KG1 (cell line): ENCODE measurements at places on chromosomes 7 and 10.

GRCh38 chr7:142685877-142686508 is 63.3 kb upstream of the PRSS1 start:
- no peak for DNase-seq

GRCh38 chr7:126702242-126703016 is 550.3 kb downstream of the GRM8 start:
- no peak for DNase-seq

DNA sequence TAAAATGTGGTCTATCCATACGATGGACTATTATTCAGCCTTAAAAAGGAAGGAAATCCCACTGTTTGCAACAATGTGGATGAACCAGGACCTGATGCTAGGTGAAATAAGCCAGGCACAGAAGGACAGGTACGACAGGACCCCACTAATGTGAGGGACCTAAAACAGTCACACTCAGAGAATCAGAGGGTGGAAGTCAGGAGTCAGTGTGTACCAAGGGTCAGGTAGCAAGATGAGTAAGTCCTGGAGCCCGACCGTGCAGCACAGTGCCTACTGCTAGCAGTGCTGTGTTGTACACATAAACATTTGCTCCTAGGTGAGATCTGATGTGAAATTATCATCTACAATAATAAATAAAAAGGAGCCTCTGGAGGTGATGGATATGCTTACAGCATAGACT is 322.3 kb downstream of the GLRX3 start:
- DNase-seq, result no peak

DNA sequence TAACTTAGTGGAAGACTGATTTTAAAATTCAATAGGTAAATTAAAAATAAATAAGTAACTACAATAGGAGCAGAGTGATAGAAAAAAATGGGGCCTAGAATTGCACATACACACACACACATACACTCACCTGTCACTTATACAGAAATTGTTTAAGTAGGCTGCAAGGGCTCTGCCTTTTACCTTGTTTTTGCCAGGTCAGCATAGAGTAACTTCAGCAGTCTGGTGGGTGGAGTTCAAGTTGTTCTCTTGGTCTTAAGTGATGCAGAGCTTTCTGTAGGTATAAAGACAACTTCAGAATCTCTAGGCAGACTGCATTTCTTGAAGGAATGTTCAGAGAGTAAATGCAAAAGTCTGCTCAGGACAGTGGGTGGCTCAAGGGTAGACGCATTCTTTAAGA is 457.0 kb downstream of the INHBA start:
- DNase-seq, result no peak

DNA sequence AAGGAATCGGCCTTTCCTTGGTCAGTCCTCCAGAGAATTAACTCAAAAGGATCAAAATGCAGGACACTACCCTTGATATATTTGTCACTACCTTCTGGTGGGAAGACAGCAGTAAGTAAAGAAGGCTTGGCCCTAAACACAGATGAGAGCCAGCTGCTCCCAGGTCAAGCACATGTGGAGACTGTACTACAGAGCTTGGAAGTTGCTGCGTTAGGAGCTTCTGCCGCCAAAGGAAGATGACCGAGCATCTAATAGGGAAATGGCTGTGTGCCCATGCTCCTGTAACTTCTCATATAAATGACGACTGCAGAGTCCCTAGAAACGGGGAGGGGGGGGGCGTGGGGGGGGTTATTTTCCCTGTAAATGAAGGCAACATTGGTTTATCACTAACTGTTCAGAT is 59.0 kb downstream of the PODXL start:
- no peak for DNase-seq

DNA sequence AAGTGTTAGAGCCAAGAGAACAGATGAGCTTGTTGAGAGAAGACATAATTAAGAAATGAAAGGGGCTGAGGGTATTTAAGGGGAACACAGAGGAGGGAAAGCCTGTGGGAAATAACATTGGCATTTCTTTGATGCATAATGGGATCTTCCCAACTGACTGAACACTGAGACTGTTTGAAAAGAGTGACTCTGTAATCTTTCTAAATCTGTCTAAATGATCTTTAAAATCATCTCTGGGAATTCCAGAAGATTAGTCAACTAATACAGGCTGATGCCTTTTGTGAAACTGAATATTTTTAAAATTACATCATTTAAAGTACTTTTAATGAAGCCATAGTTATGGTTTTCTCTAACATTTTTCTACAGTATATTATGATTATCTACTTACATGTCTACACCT is 17.4 kb upstream of the SLC35G1 start:
- DNase-seq, result no peak

- no peak for DNase-seq
Observed at GRCh38 chr10:123096452-123096851, 39.3 kb upstream of the HMX3 start.

GRCh38 chr7:155916926-155917655 is 104.8 kb upstream of the SHH start:
- no peak for DNase-seq

- DNase-seq, result no peak
Observed at GRCh38 chr7:80134536-80135308, at the start of gene GNAI1. Gene GNAI1 (plus strand): TSS chr7:80134831. CDS start chr7:80135161, 330 bp downstream.

DNA sequence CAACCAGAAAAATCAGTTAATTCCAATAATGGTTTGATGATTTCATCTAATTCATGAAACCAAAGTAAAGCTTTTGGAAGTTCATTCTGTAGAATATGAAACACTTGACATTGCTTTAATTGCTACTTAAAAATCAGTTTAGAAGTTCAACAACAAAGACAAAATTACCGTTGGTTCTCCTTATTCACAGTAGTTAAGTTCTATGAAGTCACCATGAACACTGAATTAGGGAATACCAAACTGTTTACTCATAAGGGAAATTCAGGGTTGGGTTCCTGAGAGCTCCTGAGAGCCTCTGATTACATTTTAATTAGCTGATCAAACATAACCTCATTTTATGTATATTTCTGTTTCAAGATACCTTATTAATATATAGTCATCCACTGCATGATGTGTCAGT is 46.2 kb downstream of the ZNF438 start:
- no peak for DNase-seq

DNA sequence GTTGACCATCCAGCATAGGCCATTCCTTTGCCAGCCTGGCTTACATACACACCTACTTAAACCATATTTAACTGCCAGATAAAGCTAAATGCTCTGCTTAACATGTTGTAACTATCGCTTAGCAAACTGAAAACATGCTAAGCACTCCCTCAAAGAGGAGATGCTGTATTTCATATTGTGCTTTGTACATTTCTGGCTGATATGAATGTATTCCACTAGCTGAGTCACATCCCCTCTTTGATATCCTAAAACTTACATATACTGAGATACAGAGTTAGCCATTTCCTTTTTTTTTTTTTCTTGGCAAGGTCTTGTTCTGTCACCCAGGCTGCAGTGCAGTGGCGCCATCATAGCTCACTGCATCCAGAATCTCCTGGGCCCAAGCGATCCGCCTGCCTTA is 99.4 kb downstream of the TPST1 start:
- no peak for DNase-seq
